Activated naive CD8-positive, alpha-beta T cell treated with anti-CD3 and anti-CD28 coated beads for 36 hours (primary cell): ENCODE measurements at places on chromosomes 7 and 10. TPM values are rescaled to one million over a fixed set of nuclear protein-coding genes. Genes with fewer than 3 reads are reported as not detected.

The GRB10 gene
- 2.4 TPM for total RNA-seq

The CELF2 gene
- total RNA-seq, result 137 TPM

The KIF11 gene
- total RNA-seq, result 55.0 TPM

The ITPRID1 gene
- not detected for total RNA-seq

The PPP3CB gene
- 38.9 TPM for total RNA-seq

The TRIM74 gene
- not detected for total RNA-seq

The FAM221A gene
- total RNA-seq, result 4.7 TPM

The OR2A42 gene
- total RNA-seq, result not detected

The NPY4R gene
- not detected for total RNA-seq

The AGAP9 gene
- total RNA-seq, result 2.8 TPM

DNA sequence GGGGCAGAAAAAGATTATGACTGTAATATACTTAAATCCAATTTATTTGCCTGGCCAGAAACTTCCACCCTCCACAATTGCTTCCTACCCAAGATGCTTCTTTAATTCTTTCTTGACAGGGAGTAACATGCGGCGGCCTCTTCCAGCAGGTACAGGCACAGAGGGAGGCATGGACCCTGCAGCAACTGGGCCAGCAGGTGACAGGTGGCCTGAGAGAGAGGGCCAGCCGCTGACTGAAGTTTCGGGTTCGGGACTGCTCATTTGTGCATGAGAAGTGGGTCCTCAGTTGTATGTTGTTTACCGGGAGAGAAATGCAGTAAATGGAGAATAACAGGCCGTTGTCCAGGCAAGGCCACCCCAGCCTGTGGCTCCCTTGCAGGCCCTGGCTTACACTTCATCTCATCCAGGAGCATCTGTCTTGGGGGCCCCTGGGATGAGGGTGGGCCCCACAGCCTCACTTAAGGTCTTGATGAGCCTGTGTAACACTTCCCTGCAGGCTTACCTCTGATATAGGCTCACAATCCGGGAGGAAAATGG, 72.5 kb downstream of the C10orf143 start:
- no peaks in the 10 kb centered on the region for H3K36me3 ChIP-seq
- peaks cover 15% of the 10 kb centered on the region for H3K27me3 ChIP-seq
- no peaks in the 10 kb centered on the region for H3K4me1 ChIP-seq
- H3K27ac ChIP-seq, result no peak overlapping the region

GRCh38 chr10:70512149-70512639, 33.6 kb downstream of the PALD1 start:
- H3K27me3 ChIP-seq, result no peaks in the 10 kb centered on the region
- no peak for DNase-seq
- no peak overlapping the region for H3K4me3 ChIP-seq
- H3K36me3 ChIP-seq, result no peaks in the 10 kb centered on the region
- H3K4me1 ChIP-seq, result peaks cover 6% of the 10 kb centered on the region

DNA sequence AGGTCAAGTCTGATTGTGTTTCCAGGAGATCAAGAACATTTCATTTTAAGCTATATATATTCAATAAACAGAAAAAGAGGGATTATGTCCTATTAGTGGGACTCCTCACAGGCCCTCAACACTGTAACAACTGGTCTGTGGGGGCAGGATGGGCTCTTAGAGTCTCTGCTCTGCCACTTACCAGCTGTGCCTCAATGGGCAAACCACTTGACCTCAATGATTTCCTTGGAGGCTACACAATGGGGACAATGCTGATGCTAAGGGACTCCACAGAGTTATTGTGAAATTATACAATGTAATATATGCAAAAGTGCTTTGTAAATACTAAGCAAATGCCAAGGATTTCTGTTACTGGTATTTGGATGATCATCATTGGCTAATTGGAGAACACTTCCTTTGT, 33.2 kb upstream of the MXI1 start:
- no peaks in the 10 kb centered on the region for H3K36me3 ChIP-seq
- DNase-seq, result no peak
- no peak overlapping the region for H3K27ac ChIP-seq
- H3K4me3 ChIP-seq, result no peak overlapping the region
- H3K4me1 ChIP-seq, result peaks cover 10% of the 10 kb centered on the region
- peaks cover 92% of the 10 kb centered on the region for H3K27me3 ChIP-seq

- DNase-seq, result no peak
- H3K27me3 ChIP-seq, result no peaks in the 10 kb centered on the region
- no peak overlapping the region for H3K4me3 ChIP-seq
- H3K27ac ChIP-seq, result no peak overlapping the region
- H3K4me1 ChIP-seq, result no peaks in the 10 kb centered on the region
These were observed 744.7 kb downstream of the XPNPEP1 start for GRCh38 chr10:109178591-109178990.

GRCh38 chr7:28062197-28062991, 118.2 kb downstream of the JAZF1 start:
- H3K36me3 ChIP-seq, result peaks cover 5% of the 10 kb centered on the region
- DNase-seq, result peak; percentile 37
- peaks cover 2% of the 10 kb centered on the region for H3K4me1 ChIP-seq
- H3K27me3 ChIP-seq, result peaks cover 5% of the 10 kb centered on the region
- no peak overlapping the region for H3K4me3 ChIP-seq
- no peak overlapping the region for H3K27ac ChIP-seq

DNA sequence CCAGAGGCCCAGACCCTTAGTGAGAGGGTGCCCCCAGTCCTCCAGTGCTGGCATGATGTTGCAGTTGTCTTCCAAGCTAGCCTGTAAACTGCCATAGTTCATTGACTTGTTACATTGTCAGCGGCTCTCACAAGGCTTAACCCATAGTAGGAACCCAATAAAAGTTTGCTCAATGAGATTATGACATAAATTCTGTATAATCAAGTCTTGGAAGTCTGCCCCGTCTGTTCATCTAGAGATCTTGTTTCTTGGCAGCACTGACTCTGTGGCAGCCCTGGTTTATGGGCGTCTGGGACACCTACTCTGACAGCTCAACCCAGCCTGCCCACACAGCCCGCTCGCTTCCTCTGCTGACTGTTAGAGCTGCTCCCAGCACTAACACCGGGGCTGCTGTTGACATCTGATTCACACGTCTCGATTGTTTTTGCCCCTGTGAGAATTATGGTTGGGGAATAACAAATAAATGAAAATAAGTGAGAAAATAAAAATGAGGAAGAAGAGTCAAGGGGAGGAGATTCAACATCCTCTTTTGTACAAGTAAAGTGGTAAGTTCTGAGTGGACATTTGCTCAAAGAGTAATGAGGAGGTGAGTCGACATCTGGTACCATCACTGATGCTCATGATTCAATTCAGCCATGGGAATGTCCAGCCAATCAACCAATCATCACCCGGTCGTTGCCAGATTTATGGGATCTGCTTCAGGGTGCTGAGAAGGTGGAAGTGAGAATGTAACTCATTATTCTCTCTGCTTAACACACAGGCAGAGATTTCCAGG, 160.8 kb downstream of the SPAG6 start:
- peaks cover 5% of the 10 kb centered on the region for H3K36me3 ChIP-seq
- H3K27ac ChIP-seq, result no peak overlapping the region
- DNase-seq, result peak; percentile 24
- peaks cover 20% of the 10 kb centered on the region for H3K27me3 ChIP-seq
- H3K4me3 ChIP-seq, result no peak overlapping the region

DNA sequence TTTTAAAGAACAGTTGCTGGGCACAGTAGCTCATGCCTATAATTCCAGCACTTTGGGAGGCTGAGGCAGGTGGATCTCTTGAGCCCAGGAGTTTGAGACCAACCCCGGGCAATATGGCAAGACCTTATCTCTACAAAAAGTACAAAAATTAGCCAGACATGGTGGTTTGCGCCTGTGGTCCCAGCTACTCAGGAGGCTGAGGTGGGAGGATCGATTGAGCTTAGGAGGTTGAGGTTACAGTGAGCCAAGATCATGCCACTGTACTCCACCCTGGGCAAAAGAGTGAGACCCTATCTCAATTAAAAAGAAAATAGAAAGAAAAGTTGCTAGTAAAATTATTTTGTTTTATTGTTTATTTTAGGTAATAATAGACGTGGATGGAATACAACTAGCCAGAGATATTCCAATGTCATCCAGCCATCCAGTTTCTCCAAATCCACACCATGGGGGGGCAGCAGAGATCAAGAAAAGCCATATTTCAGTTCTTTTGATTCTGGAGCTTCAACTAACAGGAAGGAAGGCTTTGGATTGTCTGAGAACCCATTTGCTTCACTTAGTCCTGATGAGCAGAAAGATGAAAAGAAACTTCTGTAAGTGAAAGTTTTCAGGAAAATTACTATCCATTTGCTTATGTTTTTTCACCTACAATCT, 3.0 kb downstream of the NUP42 start:
- H3K27ac ChIP-seq, result no peak overlapping the region
- H3K4me1 ChIP-seq, result peaks cover 30% of the 10 kb centered on the region
- H3K36me3 ChIP-seq, result peaks cover 40% of the 10 kb centered on the region
- H3K4me3 ChIP-seq, result peak overlapping the region; percentile 4

DNA sequence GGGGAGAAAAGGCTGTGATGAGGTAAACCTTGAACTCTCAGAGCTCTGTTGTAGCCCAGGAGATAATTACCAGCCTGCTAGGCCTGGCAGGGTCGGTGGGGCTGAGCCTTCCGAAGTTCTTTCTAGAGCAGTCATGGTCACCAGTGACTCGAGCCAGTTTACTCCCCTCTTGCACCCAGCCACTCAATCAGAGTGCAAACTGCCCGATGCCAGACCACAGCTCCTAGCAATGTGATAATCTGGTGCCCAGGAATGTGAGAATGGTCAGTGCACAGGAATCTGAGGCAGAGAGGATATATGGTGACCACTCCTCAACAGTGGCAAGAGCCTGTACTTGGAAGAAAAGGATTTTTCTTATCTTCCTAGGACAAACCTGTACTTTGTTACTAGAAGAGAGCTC, 46.4 kb upstream of the KMT2E start:
- H3K36me3 ChIP-seq, result peaks cover 10% of the 10 kb centered on the region
- no peaks in the 10 kb centered on the region for H3K27me3 ChIP-seq
- no peak overlapping the region for H3K27ac ChIP-seq
- H3K4me1 ChIP-seq, result peaks cover 6% of the 10 kb centered on the region

GRCh38 chr10:129766611-129767550, 197.2 kb downstream of the EBF3 start:
- H3K36me3 ChIP-seq, result peaks cover 28% of the 10 kb centered on the region
- H3K4me3 ChIP-seq, result no peak overlapping the region
- H3K27ac ChIP-seq, result no peak overlapping the region
- no peak for DNase-seq
- no peaks in the 10 kb centered on the region for H3K4me1 ChIP-seq
- H3K27me3 ChIP-seq, result no peaks in the 10 kb centered on the region

GRCh38 chr10:79185796-79186374, 117.1 kb downstream of the ZMIZ1 start:
- H3K27me3 ChIP-seq, result no peaks in the 10 kb centered on the region
- H3K27ac ChIP-seq, result no peak overlapping the region
- no peaks in the 10 kb centered on the region for H3K4me1 ChIP-seq
- H3K36me3 ChIP-seq, result no peaks in the 10 kb centered on the region
- no peak for DNase-seq
- H3K4me3 ChIP-seq, result no peak overlapping the region

- peaks cover 34% of the 10 kb centered on the region for H3K27me3 ChIP-seq
- H3K4me3 ChIP-seq, result no peak overlapping the region
- DNase-seq, result no peak
- H3K4me1 ChIP-seq, result no peaks in the 10 kb centered on the region
These were observed 51.8 kb upstream of the BET1 start for GRCh38 chr7:94055963-94056362.

- H3K4me1 ChIP-seq, result no peaks in the 10 kb centered on the region
- no peak for DNase-seq
- no peak overlapping the region for H3K4me3 ChIP-seq
- no peak overlapping the region for H3K27ac ChIP-seq
- H3K36me3 ChIP-seq, result no peaks in the 10 kb centered on the region
These were observed 295.5 kb downstream of the DOCK4 start for GRCh38 chr7:111910656-111911055.

- H3K36me3 ChIP-seq, result no peaks in the 10 kb centered on the region
- no peak overlapping the region for H3K4me3 ChIP-seq
- H3K27ac ChIP-seq, result no peak overlapping the region
- H3K4me1 ChIP-seq, result no peaks in the 10 kb centered on the region
- no peak for DNase-seq
These were observed 151.9 kb downstream of the PKD1L1 start for GRCh38 chr7:47796347-47796746.

DNA sequence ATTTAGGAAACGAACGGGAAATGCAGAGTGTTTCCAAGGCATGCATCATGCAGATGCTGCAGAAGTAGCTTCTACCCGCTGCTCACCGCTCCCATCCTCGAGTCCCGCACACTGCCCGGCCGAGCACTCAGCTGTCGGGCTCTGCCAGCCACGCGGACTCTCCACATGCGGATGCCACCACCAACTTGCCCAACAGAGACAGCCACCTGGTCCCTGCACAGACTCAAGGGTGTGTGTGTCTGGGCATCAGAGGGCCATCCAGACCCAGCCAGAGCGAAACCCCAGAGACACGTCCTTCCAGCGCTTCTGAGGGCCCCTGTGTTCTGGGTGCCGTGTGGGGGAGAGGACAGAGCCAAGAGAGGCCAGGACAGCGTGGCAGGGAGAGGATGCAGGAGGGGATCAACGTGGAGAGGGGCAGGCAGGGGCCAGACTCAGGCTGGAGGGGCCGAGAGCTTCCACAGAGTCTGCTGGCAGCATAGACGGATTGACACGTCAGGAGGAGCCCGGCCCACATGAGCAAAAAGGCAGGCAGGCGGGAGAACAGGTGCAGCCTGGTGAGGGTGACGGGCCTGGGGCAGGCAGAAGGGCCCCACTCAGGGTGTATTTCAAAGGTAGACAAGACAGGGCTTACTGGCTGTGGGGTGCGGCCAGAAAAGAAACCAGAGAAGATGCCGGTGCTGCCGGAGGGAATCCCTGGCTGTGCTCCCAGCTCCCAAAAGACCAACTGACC, 18.3 kb downstream of the GPER1 start:
- no peaks in the 10 kb centered on the region for H3K27me3 ChIP-seq
- peaks cover 17% of the 10 kb centered on the region for H3K4me1 ChIP-seq
- H3K36me3 ChIP-seq, result no peaks in the 10 kb centered on the region
- H3K27ac ChIP-seq, result no peak overlapping the region
- H3K4me3 ChIP-seq, result no peak overlapping the region
- no peak for DNase-seq

DNA sequence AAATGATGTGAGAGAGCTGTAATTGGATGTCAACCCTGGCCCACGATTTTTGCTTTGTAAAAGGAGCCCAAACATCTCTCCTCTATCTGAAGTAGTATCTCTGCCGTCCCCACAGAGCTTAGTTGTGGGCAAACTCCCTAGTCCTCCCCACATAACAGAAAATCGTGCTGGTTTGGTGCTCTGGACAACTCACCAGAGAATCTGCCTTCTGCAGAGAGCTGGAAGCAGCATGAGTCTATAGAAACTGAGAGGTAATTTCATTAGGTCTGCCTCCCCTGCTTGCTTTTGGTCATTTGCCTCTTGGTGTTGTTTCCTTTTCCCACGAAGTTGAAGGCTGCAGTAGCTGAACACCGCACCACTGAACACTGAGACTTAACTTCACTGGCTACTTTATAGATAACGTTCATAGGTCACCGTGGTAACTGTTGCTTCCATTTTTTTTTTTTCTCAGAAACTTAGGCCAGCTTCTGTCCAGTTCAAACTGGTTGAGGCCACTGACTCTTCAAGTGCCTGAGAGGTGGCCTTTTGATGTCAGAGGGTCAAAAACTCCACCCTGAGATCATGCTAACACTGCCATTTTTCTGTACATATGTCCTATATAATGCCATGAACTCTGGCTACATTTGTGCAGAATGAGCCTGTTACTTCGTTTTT, 3.3 kb upstream of the CDCA7L start:
- H3K36me3 ChIP-seq, result peaks cover 3% of the 10 kb centered on the region
- H3K4me3 ChIP-seq, result no peak overlapping the region
- H3K4me1 ChIP-seq, result peaks cover 31% of the 10 kb centered on the region
- no peak for DNase-seq

GRCh38 chr7:132065193-132065988, 509.0 kb upstream of the PODXL start:
- no peaks in the 10 kb centered on the region for H3K4me1 ChIP-seq
- no peak for DNase-seq
- no peak overlapping the region for H3K4me3 ChIP-seq
- no peaks in the 10 kb centered on the region for H3K36me3 ChIP-seq
- no peak overlapping the region for H3K27ac ChIP-seq
